Cortex of kidney (tissue), 1 donor: ENCODE measurements at places on chromosomes 6 and 20.

- no peak for DNase-seq
These were observed 133.0 kb downstream of the FIG4 start for GRCh38 chr6:109824105-109824504.

- DNase-seq, result no peak
These were observed 9.3 kb downstream of the DLL1 start for GRCh38 chr6:170281331-170282292.

GRCh38 chr6:159252955-159253508, 83.8 kb downstream of the FNDC1 start:
- no peak for DNase-seq

DNA sequence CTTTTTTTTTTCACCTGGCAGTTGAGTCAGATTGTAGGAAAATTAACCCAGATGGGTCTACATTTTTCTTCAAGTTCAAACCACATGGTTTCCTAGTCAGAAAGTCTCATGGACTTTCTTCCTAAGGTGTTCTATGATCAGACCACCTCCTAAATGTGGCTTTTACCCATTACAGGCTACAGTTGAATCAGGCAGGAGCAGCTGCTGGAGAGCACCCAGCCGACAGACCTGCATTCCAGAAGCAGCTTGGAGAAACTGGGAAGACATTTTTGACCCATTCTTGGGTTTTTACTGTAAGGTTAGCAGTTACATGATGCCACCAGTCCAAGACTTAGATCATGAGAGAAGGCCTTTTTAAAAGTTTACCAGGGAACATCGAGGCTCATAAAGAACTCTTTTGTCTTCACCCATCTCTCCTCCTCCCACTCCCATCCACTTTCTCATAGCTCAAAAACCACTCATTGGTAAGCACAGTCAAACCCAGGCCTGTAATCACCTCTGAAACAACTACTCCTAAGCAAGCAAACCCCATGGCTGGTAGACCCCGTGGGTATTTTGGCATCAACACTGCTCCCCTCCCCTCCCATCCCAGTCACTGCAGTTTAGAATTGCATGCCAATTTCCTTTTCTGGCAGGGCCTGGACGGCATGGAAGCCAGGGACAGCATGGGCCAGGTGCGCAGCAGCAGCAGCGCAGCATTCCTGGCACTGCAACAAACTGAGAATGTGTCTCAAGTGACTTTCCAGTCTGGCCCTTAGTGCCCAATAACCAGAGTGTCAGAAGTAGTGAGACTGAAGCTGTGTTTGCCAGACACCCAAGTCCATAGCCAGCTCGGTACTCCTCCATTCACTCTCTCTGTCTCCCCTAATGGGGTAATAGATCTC, 113.7 kb downstream of the CLIC5 start:
- DNase-seq, result no peak

GRCh38 chr20:55649254-55649653, 356.1 kb downstream of the CBLN4 start:
- DNase-seq, result no peak

GRCh38 chr20:41507436-41507835, 110.7 kb downstream of the CHD6 start:
- DNase-seq, result no peak

- DNase-seq, result no peak
These were observed 12.5 kb downstream of the MYH7B start for GRCh38 chr20:34968042-34968775.
